ENCODE measurements at places on chromosomes 7 and 10.

DNA sequence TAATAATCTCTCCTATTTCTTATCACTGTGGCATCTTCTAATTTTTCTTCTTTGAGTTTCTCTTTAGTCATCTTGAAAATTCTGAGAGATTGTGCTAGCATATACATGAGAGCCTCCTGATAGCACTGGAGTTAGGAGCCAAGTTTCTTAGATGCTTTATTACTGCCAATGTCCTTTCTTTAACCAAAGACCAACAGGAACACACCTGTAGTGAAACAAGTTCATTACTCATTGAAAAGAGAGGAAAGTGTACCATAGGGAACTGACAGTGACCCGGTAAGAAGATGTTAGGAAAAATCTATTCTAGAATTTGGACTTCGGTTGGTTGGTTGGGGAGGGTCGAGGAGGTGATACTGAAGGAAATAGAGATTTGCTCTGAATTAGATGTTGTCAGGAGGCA lies 27.1 kb upstream of the CD36 start:
- DNase-seq = no peak

DNA sequence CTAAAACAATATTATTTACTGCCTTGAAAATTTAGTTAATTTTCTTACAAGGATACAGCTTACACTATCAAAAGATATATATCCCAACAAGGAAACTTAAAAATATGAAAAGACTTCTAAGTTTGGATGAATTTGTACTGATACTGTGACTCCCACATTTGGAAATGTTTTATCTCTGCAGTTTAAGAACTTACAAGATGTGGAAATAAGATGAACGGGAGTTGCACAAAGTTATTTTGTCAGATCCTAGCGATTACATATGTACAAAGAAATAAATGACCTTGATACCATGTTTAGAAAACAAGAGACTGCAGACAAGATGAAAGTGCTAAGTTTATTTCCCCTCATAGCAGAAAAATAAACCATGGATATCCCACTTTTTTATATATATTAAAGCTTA lies 103.7 kb upstream of the TMEM106B start:
- DNase-seq = no peak

DNA sequence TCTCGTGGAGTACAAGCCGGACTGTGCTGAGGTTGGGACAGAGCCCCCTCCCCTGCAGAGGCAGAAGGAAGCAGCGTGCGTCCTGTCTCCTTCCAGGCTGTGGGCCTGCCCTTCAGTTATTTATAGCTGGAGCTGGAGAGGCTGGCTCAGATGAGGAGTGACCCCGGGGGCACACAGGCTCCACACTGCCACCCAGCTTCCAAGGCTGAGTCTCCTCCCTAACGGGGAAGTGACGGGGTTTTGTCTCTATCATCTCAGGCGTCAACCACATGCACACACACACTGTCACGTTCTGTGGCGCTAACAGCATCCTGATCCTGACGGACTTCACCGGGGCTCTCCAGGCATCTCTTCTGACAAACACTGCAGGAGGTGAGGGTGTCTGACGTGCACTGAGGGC lies 25.4 kb downstream of the AMZ1 start:
- no peak for DNase-seq

- DNase-seq = no peak
These were observed 326.5 kb downstream of the CNTNAP2 start for GRCh38 chr7:146443102-146443501.

- peak; percentile 93 for DNase-seq
These were observed 106.1 kb downstream of the KCNMA1 start for GRCh38 chr10:77531441-77532001.

- DNase-seq = no peak
These were observed 972.8 kb downstream of the ANKRD7 start for GRCh38 chr7:119197172-119197876.

DNA sequence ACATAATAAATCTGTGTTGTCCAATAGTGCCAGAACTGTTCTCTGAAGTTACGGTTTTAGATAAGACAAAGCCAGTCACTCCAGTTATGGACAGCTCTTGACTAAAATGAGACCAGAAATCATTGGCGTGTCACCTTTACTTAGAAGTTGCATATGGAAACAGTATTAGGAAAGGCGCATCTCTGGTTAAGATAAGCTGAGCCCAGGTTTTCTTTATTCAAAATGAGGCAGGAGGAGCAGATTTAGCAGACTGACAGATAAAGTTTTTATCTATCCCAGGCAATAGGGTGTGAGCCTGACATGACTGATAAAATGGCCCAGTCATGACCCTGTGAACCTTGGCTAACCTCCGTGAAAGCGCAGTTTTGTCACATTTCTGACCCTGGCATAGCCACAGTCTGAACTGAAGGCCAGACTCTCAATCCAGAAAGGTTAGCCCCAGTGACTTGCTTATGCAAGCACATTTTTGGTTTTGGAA lies 4.2 kb downstream of the CYP26A1 start:
- no peak for DNase-seq

DNA sequence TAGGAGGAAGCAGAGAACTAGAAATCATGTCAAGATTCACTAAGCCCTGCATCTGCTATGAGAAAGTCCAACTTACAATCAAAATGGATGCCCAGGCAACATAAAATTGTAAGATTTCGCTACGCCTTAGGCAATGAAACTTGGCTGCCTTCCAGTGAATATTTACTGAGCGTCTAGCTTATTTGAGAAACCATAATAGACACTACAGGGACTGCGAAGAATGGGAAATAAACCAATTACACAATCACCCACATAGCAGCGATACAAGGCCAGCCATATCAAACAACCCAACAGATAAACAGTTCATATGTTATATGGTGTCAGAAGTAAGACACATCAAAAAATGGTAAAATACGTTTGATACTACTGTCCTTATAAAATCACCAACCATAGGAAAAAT lies 545.0 kb upstream of the C7orf33 start:
- DNase-seq = no peak

- DNase-seq = peak; percentile 89
These were observed 125.1 kb downstream of the CDK14 start for GRCh38 chr7:90720984-90721760.

- no peak for DNase-seq
These were observed 16.3 kb downstream of the SGMS1 start for GRCh38 chr10:50607356-50607925.

- DNase-seq = no peak
These were observed 19.1 kb downstream of the PLCE1 start for GRCh38 chr10:94012834-94013233.

DNA sequence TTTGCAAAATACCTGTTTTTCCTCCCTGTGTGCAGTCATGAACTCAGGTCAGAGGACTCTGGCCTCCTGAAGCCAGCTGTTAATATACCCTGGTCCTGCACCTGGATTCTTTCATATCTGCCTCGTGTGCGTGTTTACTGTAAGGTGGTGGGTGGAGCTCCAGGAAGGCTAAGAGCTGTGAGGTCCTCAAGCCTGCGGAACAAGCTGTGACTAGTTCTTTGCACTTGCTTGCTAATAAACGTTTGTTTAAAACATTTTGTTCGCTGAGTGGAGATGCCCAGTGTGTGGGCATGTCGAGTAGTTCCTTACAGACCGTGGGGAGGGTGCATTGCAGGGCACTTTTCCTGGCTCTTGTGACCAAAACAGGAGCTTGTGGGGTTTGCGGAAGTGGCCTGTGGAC lies 139.0 kb downstream of the DOCK1 start:
- DNase-seq = no peak

DNA sequence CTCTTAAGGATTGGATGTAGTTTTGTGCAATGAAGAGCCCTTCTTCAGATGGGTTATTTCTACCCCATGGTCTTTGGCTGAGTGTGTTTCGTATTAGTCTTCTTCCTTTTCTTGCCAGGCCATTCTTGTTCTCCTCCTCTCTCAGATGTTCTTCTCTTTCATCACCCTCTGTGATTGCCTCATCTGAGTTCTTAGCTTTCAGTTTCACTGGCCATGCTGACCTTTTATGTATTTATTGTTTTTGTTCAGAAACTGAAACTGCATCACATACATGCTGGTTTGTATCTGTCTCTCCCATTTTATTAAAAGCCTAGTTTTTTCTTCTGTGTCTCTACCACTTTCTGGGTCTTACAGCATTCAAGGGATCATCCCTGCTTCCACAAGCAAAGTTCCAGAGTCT lies 21.7 kb upstream of the PCGF5 start:
- DNase-seq = peak; percentile 87

- DNase-seq = no peak
These were observed 323.9 kb upstream of the KCND2 start for GRCh38 chr7:119949053-119949452.

GRCh38 chr7:30655096-30655970 lies 26.9 kb downstream of the CRHR2 start:
- no peak for DNase-seq

GRCh38 chr10:24556126-24556749 lies 167.4 kb downstream of the ARHGAP21 start:
- no peak for DNase-seq

DNA sequence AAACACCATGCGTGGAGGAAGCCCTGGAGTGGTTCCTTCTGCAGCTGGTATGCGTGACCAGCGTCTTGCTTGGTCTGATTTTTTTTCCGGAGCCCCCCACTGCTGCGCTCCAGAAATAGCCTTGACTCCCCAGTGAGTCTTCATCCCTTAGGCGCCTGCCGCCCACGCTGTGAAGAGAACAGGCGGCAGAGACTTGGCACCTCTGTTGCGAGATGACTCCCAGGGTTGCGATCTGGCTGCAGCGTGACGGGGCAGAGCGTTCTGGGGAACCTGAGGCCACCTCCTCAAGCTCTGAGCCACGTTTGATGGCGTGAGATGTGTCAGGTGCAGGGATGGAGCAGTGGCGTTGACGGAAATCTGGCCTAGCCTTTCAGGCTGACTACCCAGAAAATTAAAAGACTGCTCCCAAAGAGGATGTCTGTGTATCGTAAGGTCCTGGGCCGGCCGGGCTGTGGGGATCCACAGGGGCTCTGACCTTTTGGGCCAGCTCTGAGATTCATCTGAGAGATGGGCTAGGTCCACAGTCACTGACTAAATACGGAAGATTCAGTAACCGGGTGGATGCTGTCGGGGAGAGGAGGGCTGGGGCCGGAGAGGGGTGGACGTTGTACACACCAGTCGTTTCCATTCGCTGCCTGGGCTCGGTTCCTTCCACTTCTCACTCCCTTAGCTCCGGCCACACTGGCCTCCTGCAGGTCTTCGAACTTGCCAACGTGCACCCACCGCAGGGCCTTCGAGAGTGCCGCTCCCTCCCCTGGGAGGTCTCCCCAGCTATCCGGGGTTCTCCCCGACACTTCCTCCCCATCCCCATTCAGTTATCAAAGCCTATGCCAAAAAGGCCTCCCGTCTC lies 33.8 kb downstream of the PFKFB3 start:
- no peak for DNase-seq

DNA sequence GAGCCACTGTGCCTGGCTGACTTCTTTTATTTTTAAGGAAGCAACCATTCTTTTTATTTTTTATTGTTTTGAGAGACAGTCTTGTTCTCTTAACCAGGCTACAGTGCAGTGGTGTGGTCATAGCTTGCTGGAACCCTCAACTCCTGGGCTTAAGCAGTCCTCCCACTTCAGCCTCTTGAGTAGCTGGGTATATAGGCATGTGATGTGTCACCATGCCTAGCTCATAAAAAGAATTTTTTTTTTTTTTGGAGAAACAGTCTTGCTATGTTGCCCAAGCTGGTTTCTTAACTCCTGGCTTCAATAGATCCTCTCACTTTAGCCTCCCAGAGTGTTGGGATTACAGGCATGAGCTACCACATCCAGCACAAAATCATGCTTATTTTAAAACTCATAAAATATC lies 5.8 kb downstream of the MCU start:
- DNase-seq = peak; percentile 50

GRCh38 chr7:36758879-36759278 lies 34.6 kb upstream of the AOAH start:
- no peak for DNase-seq

DNA sequence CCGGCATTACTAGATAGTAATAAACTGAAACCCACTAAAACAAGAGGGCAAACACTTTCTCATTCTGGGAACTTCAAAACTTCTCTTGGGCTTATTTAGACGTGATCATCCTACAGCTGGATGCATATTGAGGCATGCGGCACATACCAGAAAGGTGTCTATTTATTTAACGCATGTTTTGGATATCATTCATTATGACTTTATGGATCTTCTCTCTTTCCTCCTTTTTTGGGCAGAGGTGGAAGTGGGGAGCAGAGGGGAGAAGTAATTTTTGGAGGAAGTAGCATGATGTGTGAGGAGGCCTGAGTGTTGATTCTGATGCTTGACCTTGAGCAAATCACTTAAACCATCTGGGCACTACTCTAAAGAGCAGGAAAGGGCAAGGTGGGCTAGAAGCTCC lies 270.6 kb downstream of the TRIL start:
- DNase-seq = no peak

DNA sequence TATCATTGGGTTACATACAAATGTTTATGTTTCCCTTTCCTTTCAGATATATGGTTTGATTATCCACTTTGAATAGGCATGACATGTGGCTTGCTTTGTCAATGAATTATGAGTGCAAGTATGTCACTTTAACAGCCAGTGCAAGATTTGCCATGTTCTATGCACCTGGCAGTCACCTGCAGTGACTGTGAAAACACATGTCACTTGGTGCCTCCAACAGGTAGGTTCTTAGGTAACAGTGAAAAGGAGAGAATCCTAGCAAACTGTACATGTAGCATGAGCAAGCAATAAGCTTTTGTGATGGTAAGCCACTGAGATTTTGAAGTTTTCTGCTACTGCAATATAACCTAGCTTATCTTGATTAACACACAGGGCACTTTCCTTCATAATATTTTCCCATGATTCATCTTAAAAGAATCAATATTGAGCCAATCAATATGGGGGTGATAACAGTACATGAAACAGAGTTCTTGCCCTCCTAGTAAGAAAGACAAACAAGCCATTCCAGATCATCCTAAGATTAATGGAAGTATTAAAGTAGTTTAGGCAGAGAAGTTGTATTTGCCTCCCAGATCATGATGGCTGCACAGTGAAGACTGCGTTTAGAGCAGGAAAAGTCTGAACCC lies 7.9 kb upstream of the RALA start:
- DNase-seq = no peak

- DNase-seq = no peak
These were observed 962 bp downstream of the ZKSCAN1 start for GRCh38 chr7:100016215-100016901.

- no peak for DNase-seq
These were observed 112.3 kb downstream of the SFMBT2 start for GRCh38 chr10:7298495-7298894.

- DNase-seq = no peak
These were observed 173.8 kb upstream of the AGR3 start for GRCh38 chr7:17055596-17055995.

DNA sequence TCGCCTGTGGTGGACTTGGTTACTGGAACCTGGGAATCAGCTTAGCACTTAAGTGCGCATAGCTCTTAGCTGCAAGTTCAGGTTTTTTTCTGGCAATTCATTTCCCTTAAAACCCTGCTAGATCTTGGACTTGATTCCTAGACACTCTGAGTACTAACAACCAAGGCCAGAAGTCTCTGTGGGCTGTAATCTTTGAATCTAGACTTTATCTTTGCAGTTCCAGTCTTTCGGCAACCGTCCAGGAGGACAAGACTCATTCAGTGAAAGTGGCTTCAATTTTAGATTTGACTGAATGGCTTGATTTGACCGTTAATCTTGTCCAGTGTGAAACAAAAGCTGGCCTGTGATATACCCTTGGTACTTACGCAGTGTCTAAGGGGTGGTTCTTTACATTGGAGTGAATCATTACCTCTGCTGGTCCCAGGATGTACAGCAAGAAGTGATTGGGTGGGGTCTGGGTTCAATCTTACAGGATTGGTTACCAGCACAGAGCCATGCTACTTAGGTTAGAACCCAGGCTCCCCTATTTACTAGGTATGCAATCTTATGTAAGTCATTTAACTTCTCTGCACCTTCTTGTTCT lies 16.4 kb downstream of the PTTG1IP2 start:
- no peak for DNase-seq

Data from fibroblast of skin of scalp (primary cell).